CD4-positive, alpha-beta T cell treated with Interleukin-6 for 4 hours (primary cell): ENCODE measurements at places on chromosomes 6 and 20.

DNA sequence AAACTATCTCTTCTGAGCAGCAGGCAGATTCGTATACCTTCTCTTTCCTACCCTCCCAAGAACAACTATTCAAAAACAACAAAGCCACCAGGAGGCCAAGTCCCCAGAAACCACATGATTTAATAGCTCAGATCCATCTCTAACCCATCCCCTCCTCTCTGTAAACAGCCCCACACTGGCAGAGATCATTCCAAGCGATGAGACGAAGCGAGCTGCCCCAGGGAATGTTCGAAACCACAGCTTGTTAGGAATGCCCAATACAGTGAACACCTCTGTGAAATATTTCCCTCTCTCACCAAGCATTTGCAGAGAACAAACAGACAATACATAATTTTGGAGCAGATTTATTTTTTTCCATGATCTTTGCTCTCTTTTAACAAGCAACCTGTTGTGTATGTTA, 231.8 kb downstream of the SOD2 start:
- no peak for DNase-seq

- no peak for DNase-seq
These were observed 130.3 kb downstream of the OPRM1 start for GRCh38 chr6:154169193-154169847.

GRCh38 chr6:64505312-64505711, 869.7 kb downstream of the PHF3 start:
- DNase-seq = no peak

GRCh38 chr6:150964765-150965164, 99.3 kb downstream of the MTHFD1L start:
- no peak for DNase-seq

- DNase-seq = no peak
These were observed 181.2 kb downstream of the FOXA2 start for GRCh38 chr20:22403022-22403631.
